ENCODE measurements at places on chromosomes 7 and 10. TPM values are rescaled to one million over a fixed set of nuclear protein-coding genes. Genes with fewer than 3 reads are reported as not detected.

ANKRD61 gene
- 0.81 TPM for polyA plus RNA-seq

MALRD1 gene
- 12.6 TPM for polyA plus RNA-seq

PON3 gene
- polyA plus RNA-seq, result 0.89 TPM

PODXL gene
- polyA plus RNA-seq, result 84.1 TPM

AKR1D1 gene
- 8.1 TPM for polyA plus RNA-seq

MLXIPL gene
- 46.7 TPM for polyA plus RNA-seq

SLC29A3 gene
- 12.0 TPM for polyA plus RNA-seq

FBXL13 gene
- polyA plus RNA-seq, result 0.10 TPM

MYL7 gene
- 6.9 TPM for polyA plus RNA-seq

TET1 gene
- 3.2 TPM for polyA plus RNA-seq

VWDE gene
- polyA plus RNA-seq, result 0.13 TPM

ENTPD1 gene
- polyA plus RNA-seq, result 4.1 TPM

- DNase-seq, result no peak
- H3K27me3 ChIP-seq, result no peaks in the 10 kb centered on the region
- no peak overlapping the region for H3K4me3 ChIP-seq
- H3K27ac ChIP-seq, result peak overlapping the region; percentile 0
- no peaks in the 10 kb centered on the region for H3K36me3 ChIP-seq
- H3K4me1 ChIP-seq, result peaks cover 11% of the 10 kb centered on the region
Measured at GRCh38 chr10:13105184-13105583, 5.2 kb downstream of the OPTN start.

DNA sequence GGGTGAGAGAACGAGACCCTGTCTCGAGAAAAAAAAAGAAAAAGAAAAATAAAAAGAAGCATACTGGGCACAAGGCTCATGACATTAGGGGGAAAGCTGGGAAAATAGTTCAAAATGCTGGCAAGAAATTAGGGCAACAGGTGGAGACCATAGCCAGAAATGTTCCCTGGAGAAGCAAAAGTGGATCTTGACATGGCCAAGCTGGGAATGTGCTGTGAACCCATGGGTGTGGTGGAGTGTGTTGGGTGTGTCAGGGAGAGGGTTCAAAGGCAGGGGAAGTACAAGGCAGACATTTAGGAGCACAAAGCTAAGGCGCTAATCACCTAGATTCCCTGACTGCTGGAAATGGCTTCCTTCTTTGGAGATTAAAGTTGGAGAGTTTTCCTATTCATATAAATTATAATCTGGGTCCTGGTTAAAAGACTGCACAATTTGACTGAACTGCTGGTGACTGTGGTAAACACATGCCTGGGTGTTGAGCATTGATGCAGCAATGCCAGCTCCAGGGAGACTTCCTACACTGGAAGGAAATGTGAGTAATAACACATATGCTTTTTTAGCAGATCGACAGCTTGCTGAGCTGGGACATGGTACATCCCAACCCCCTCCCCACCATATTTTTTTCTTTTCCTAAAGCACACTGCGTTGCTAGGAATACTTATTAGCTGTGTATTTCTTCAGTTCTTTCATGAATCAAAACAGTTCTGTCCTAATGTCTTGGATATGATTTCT, 70.1 kb upstream of the ARHGAP21 start:
- H3K36me3 ChIP-seq, result no peaks in the 10 kb centered on the region
- H3K27me3 ChIP-seq, result no peaks in the 10 kb centered on the region
- H3K4me3 ChIP-seq, result no peak overlapping the region
- DNase-seq, result no peak
- H3K27ac ChIP-seq, result no peak overlapping the region
- no peaks in the 10 kb centered on the region for H3K4me1 ChIP-seq

DNA sequence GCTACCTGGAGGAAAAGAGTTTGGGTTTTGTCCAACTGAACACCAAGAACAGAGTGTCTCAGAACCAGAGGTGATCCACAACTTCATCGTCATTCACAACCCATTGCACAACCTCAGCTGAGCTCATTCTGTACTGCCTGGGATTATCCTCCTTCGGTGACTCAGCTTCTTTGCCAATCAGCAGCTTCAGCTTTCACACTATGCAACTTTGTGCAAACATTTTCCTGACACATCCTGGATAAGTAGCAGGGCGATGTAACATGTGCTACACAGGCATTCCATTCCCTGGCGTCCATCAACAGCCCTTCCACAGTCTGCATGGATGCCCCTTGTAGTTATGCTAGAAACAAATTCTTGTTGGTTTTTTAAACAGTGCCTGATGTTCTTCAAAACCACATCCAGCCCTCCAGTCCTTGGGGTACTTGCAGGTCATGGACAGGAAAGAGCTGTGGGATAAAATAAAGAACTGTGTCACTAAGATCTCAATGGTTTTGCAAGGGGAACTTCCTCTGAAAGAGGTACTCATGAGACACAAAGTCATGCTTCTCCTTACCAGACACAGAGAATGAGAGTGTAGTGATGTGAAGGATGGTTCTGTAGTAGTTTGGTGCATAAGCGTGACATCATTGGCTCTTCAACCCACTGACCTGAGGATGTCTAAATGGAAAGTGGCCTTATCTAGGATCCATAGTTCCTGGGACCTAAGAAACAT, 478.5 kb downstream of the KIF20B start:
- no peaks in the 10 kb centered on the region for H3K4me1 ChIP-seq
- no peak overlapping the region for H3K4me3 ChIP-seq
- peak; percentile 78 for DNase-seq
- H3K27me3 ChIP-seq, result no peaks in the 10 kb centered on the region

DNA sequence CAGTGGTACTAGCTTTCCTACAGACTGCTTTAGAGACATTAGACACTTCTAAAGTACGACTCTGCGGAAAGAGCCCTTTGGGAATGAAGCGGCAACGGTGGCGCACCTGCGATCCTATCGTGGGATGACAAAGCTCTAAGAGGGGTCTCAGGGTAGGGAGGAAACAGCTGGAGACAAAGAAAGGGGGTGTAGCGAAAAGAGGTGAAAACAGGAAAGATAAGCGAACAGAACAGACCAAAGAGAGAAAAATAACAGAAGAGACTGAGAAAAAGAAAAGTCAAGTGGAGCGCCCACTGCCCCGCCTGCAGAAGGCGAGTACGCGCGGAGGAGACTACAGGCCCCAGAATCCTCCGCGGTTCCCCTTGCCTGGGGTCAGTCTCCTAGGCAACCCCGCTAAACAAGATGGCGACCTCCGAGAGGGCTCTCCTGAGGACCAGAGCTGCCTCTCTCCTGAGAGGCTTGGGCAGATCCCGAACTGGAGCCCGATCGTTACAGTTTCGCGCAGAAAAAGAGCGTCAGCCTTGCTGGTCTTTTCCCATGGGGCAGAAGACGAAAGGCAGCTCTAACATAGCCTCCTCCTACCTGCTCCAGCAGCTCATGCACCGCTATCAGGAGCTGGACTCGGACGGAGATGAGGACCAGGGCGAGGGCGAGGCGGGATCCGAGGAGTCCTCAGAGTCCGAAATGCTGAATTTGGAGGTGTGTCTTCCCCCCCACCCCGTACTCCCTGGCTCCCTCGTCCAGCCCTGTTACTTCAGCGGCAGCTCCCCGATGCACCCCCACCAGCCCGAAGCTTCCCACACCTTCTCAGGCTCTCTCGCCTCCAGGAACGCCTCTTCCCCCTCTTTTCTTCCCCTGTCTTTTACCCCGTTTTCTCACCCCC, at the start of gene LRGUK:
Gene LRGUK, plus strand, starts transcription at position 375 of the 883 bp plus-strand sequence. Its CDS starts 28 bp downstream, at position 403.
- peak within 1 kb of the TSS; percentile 53 for H3K4me3 ChIP-seq
- DNase-seq, result peak; percentile 86
- H3K4me1 ChIP-seq, result no peaks in the 10 kb centered on the region
- no peaks in the 10 kb centered on the region for H3K36me3 ChIP-seq
- H3K27ac ChIP-seq, result no peak within 1 kb of the TSS
- H3K27me3 ChIP-seq, result peaks cover 23% of the 10 kb centered on the region

DNA sequence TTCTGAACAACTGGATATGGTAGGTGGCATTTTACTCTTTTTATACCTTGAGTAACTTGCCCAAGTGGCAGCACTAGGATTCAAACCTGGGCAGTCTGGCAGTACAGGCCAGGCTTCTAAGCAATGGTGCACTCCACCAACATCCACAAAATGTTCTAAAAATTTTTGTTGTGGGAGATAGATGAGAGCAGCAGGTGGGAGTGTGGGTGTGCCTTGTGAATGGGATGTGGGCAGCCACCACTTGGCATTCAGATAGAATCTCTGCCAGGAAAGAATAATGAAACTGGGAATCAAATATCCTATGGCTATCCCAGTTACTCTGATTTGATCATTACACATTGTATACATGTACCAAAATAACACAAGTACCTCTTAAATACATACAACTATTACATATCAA, 810.7 kb downstream of the MAGI2 start:
- H3K27me3 ChIP-seq, result no peaks in the 10 kb centered on the region
- H3K27ac ChIP-seq, result no peak overlapping the region
- H3K4me1 ChIP-seq, result no peaks in the 10 kb centered on the region
- no peak for DNase-seq
- H3K36me3 ChIP-seq, result no peaks in the 10 kb centered on the region

- H3K4me3 ChIP-seq, result no peak overlapping the region
- no peak for DNase-seq
- H3K27me3 ChIP-seq, result no peaks in the 10 kb centered on the region
- H3K36me3 ChIP-seq, result no peaks in the 10 kb centered on the region
- H3K4me1 ChIP-seq, result peaks cover 11% of the 10 kb centered on the region
- H3K27ac ChIP-seq, result no peak overlapping the region
Measured at GRCh38 chr7:55576753-55577152, 4.5 kb upstream of the VOPP1 start.

GRCh38 chr7:22890773-22891172, 68.1 kb upstream of the TOMM7 start:
- no peak overlapping the region for H3K4me3 ChIP-seq
- H3K36me3 ChIP-seq, result no peaks in the 10 kb centered on the region
- DNase-seq, result no peak

GRCh38 chr10:22702348-22702747, 12.0 kb downstream of the PIP4K2A start:
- peak; percentile 24 for DNase-seq
- H3K4me1 ChIP-seq, result no peaks in the 10 kb centered on the region
- H3K27me3 ChIP-seq, result no peaks in the 10 kb centered on the region
- H3K36me3 ChIP-seq, result no peaks in the 10 kb centered on the region

DNA sequence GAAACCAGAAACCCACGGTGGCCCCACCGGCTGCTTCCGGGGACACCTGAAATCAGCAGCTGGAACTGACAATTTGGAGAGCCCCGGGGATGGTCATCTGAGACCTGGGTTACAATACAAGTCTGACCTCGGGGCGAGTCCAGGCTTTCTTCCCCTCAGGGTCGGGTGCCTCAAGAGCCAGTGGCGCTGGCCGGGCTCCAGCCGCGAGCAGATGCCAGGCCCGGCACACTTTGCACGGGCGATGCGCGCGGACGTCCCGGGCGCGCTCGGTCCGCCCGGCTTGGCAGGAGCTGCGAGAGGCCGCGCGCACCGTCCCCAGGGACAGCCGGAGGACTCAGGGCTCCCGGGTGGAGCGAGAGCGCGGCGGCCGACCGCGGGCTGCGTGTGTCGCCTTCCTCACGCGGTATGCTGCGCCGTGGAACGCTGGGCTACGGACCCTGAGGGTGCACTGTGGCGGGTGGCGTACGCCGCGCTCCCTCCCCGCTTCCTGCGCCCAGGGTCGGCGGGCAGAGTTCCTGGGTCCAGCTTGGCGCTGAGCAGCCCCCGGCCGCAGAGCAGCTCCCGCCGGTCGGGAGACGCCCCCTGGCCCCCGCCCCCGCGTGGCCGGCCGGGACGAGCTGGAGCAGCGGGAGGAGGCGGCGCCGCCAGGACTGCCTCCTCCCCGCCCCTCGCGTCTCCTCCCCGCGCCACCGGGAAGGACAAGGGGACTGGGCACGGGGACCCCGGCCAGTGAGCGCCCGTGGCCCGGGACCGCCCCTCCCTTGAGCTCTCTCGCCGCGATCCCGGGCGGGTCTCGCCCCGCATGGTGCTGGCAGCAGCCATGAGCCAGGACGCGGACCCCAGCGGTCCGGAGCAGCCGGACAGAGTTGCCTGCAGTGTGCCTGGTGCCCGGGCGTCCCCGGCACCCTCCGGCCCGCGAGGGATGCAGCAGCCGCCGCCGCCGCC, at the start of gene RBM20:
Gene RBM20, plus strand, starts transcription at position 684 of the 945 bp plus-strand sequence. Its CDS starts 119 bp downstream, at position 803.
- peaks cover 54% of the 10 kb centered on the region for H3K27me3 ChIP-seq
- no peaks in the 10 kb centered on the region for H3K36me3 ChIP-seq
- H3K27ac ChIP-seq, result no peak within 1 kb of the TSS
- H3K4me1 ChIP-seq, result peaks cover 16% of the 10 kb centered on the region
- peak; percentile 54 for DNase-seq
- peak within 1 kb of the TSS; percentile 31 for H3K4me3 ChIP-seq

DNA sequence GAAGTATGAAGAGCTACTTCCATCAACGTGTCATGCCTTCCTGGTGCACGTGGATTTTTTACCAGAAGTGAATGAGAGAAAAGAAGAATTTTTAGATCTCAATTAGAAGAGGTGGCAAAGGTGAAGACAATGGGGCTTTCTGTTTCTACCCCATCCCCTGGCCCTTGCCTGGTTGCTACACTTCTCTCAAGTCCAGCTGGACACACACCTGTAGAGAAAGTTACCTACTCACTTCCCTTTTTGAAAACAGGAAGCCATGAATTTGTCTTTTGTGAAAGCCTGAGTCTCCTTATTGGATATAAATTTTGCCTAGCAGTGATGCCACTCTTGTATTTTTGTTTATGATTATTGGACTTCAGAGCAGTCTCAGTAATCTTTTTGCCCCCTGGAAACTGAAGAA, 142.9 kb upstream of the AKR1E2 start:
- no peak for DNase-seq
- no peaks in the 10 kb centered on the region for H3K36me3 ChIP-seq
- H3K4me1 ChIP-seq, result peaks cover 20% of the 10 kb centered on the region
- no peak overlapping the region for H3K27ac ChIP-seq

GRCh38 chr10:89563861-89564478, 28.6 kb upstream of the SLC16A12 start:
- H3K4me3 ChIP-seq, result no peak overlapping the region
- H3K4me1 ChIP-seq, result no peaks in the 10 kb centered on the region
- no peaks in the 10 kb centered on the region for H3K27me3 ChIP-seq
- H3K27ac ChIP-seq, result no peak overlapping the region

DNA sequence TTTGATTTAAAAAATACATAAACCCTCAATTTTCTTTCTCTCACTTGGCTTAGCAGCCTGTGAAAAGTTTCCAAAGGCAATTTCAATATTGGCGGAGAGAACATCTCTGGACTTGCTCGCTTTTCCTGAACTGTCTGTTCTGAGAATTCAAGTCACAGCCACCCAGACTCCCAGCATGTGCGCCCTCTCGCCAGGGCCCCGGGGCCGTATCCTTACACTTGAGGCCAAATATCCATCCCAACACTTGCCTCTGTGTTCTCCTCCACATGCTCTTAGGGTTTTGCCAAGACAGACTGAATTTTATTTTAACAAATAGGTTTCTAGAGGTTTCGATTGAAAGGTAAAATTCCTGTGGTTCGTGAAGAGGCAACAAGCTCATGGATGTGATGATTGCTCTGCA, 111.5 kb upstream of the GPR26 start:
- H3K27ac ChIP-seq, result no peak overlapping the region
- no peak for DNase-seq
- peaks cover 15% of the 10 kb centered on the region for H3K27me3 ChIP-seq

DNA sequence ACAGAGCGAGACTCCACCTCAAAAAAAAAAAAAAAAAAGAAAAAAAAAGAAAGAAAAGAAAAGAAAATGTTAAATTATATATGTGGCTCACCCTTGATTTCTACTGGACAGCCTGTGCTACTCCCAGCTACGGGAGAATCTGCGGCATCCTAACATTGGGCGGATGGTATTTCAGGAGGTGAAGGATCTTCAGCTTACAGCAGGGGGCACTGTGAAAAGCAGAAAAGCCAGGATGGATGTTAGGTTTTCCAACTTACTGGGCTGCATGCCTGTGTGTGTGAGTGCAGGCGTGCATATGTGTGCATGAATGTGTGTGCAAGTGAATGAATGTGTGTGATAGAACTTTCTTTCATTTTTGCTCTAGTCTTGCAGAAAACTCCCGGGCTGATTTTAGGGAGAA, 1066.5 kb downstream of the TYW1 start:
- H3K36me3 ChIP-seq, result no peaks in the 10 kb centered on the region
- H3K27ac ChIP-seq, result no peak overlapping the region
- H3K4me1 ChIP-seq, result no peaks in the 10 kb centered on the region
- no peak overlapping the region for H3K4me3 ChIP-seq
- peaks cover 3% of the 10 kb centered on the region for H3K27me3 ChIP-seq
- peak; percentile 8 for DNase-seq
